SJCRH30 (cell line): ENCODE measurements at places on chromosomes 12 and 14. TPM values are rescaled to one million over a fixed set of nuclear protein-coding genes. Genes with fewer than 3 reads are reported as not detected.

- H3K27ac ChIP-seq, result no peak overlapping the region
- H3K27me3 ChIP-seq, result no peaks in the 10 kb centered on the region
- H3K36me3 ChIP-seq, result peaks cover 25% of the 10 kb centered on the region
- H3K4me1 ChIP-seq, result peaks cover 11% of the 10 kb centered on the region
- DNase-seq, result no peak
- H3K4me3 ChIP-seq, result no peak overlapping the region
Measured at GRCh38 chr14:75098212-75098611, 28.6 kb downstream of the NEK9 start.

DNA sequence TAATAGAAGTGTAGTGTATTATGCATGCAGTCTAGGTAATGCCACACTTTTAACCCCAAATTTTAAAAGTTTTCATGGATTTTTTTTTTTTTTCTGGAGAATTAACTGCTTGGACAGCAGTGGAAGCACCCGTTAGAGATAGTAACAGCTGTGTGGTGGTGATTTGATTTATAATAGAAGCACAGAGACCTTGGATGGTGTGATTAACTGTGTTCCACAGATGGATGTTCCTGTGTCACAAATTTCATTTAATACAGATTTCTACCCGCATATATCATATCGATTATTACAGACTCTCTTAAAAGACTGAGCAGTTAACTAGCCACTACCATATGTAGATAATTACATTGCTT, 47.0 kb downstream of the IFT81 start:
- H3K4me3 ChIP-seq, result no peak overlapping the region
- H3K4me1 ChIP-seq, result peaks cover 12% of the 10 kb centered on the region
- no peaks in the 10 kb centered on the region for H3K36me3 ChIP-seq

DNA sequence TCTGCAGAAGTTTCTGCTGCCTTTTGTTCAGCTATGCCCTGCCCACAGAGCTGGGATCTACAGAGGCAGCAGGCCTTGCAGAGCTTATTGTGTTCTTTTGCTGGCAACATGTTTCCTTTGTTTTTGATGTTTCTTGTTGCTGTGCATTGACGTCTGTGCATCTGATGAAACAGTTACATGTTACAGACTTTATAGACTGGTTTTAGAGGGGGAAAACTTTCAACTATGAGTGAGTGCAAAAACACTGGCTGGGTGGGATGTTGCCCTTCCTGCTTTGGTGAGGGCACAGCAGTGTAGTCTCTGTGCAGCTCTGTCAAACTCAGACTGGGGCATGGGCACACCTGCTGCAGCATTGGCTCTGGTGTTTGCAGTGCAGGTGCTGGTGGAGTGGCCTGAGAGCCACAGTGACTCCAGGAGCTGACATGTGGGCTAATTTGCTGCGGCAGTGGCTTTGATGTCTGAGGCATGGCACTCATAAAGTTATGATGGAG, 26.9 kb downstream of the CLEC6A start:
- H3K36me3 ChIP-seq, result no peaks in the 10 kb centered on the region
- no peaks in the 10 kb centered on the region for H3K27me3 ChIP-seq
- H3K4me1 ChIP-seq, result no peaks in the 10 kb centered on the region
- no peak for DNase-seq

DNA sequence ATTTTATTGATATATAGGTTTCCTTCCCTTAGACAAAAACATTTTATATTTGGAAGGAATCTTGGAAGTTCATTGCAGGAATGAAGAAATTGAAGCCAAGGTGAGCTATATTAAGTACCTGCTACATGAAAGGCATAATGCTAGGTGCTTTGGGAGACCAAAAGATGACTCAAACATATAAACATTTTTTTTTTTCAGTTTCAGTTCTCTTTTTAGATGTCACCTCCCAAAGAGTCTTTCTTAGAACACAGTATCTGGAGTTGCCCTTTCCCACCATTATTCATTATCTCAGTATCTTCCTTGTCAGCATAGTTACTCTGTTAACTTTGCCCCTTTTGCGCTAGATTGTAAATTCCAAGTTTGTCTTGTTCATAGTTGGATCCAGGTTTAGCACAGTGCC, 1.1 kb downstream of the LIN52 start:
- no peak for DNase-seq
- no peaks in the 10 kb centered on the region for H3K36me3 ChIP-seq
- no peaks in the 10 kb centered on the region for H3K27me3 ChIP-seq
- H3K4me1 ChIP-seq, result peaks cover 4% of the 10 kb centered on the region; the same call in 1 of the 2 replicates
- H3K4me3 ChIP-seq, result peak overlapping the region; percentile 73

GRCh38 chr14:102941419-102942011, 19.1 kb downstream of the AMN start:
- DNase-seq, result no peak
- no peak overlapping the region for H3K27ac ChIP-seq
- H3K27me3 ChIP-seq, result no peaks in the 10 kb centered on the region
- H3K36me3 ChIP-seq, result peaks cover 8% of the 10 kb centered on the region; the same call in 1 of the 2 replicates
- H3K4me3 ChIP-seq, result no peak overlapping the region
- H3K4me1 ChIP-seq, result no peaks in the 10 kb centered on the region

GRCh38 chr14:34754687-34755086, 40.3 kb upstream of the CFL2 start:
- DNase-seq, result no peak
- no peaks in the 10 kb centered on the region for H3K27me3 ChIP-seq
- H3K27ac ChIP-seq, result no peak overlapping the region
- H3K4me1 ChIP-seq, result no peaks in the 10 kb centered on the region
- peaks cover 49% of the 10 kb centered on the region for H3K36me3 ChIP-seq

DNA sequence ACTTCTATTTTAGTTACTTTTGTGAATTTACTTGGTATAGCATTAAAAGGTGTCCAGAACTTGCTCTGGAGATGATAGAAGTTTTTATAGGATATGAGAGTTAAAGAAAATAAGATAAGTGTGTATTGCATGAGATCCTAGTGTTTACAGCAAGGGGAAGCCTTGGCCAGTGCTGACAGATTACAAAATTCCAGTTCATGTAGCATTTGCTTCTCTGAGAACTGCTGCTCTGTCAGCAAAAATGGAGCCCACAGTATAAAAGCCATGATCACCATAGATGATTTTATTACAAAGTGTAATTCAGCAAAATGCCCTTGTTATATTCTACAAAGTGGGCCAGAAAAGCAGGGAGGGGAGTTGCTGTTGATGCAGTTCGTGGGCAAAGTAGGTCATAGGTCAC, 40.0 kb upstream of the ATF1 start:
- DNase-seq, result no peak
- H3K4me3 ChIP-seq, result no peak overlapping the region
- no peak overlapping the region for H3K27ac ChIP-seq
- no peaks in the 10 kb centered on the region for H3K4me1 ChIP-seq

GRCh38 chr14:49310298-49310697, 275.9 kb downstream of the RPS29 start:
- no peak overlapping the region for H3K27ac ChIP-seq
- no peak overlapping the region for H3K4me3 ChIP-seq

DNA sequence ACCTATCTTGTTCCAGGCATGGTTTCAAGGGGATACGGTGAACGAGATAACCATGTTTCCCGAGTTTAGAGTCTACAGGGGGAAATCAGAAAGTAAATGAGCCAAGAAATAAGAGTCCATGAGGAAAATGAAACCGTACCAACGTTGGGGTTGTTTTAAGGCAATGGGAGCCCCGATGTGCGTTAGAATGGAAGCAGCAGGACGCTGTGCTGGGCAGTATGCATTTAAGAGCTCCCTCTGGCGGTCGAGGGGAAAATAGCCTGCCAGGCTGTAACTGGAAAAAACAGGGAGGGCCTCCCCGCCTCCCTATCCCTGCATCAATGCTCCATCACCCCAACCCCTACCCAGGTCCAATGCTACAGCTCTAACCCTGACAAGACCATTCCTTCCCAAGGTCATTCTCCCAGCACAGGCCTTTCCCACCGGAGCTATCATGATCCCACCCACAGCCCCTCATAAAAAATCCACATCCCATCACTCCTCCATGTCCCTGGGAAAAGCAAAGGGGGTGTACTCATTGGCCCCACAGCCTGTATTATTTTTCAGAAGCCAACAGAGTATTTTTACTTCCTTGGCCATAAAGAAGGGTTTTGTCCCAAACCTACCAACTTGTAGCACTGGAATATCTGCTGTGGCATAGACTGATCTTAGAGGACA, 226.3 kb upstream of the NOS1 start:
- H3K4me1 ChIP-seq, result no peaks in the 10 kb centered on the region
- no peaks in the 10 kb centered on the region for H3K36me3 ChIP-seq
- no peaks in the 10 kb centered on the region for H3K27me3 ChIP-seq
- peak; percentile 62 for DNase-seq
- H3K27ac ChIP-seq, result no peak overlapping the region
- peak overlapping the region; percentile 15; the same call in 1 of the 2 replicates for H3K4me3 ChIP-seq

CCND2 gene
- 968 and 987 TPM in 2 replicates for total RNA-seq

ACSM4 gene
- total RNA-seq, result not detected in 2 replicates

KRT6C gene
- not detected in 2 replicates for total RNA-seq

MSI1 gene
- total RNA-seq, result 4.8 and 5.4 TPM in 2 replicates

KRT85 gene
- not detected in 2 replicates for total RNA-seq

KDM2B gene
- total RNA-seq, result 44.0 and 48.4 TPM in 2 replicates

OTOGL gene
- total RNA-seq, result 0.10 and 0.13 TPM in 2 replicates

TESPA1 gene
- total RNA-seq, result not detected in 2 replicates

GUCY2C gene
- not detected in 2 replicates for total RNA-seq

PAH gene
- not detected in 2 replicates for total RNA-seq

PSMB5 gene
- total RNA-seq, result 224 and 242 TPM in 2 replicates
